Activated CD4-positive, alpha-beta T cell treated with anti-CD3 and anti-CD28 coated beads, Interleukin-10, Interleukin-2, amounts not matched to agents 100 ng/mL and 50 ng/mL, durations not matched to agents 16 hours and 8 hours (primary cell): ENCODE measurements at places on chromosomes 3 and 15.

GRCh38 chr15:50828610-50829206 is 63.2 kb upstream of the SPPL2A start:
- no peak for DNase-seq

DNA sequence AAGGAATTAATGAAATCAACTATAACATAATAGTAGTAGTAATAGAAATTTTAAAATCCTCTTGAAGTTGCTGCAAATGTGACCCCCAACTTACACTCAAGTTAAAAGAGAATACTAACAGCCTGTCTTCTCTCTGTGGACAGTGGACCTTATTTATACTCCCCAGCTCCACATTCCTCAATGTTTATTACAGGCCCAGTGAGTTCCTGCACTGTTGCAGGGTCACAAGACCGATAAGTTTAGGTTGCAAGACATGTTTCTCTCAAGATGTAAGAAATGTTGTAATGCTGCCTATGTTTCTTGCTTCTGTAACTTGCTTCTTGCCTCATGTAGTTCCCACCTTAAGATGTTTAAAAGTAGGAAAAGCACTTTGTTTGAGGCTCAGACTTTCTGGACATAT is 888.1 kb downstream of the PDCD6IP start:
- no peak for DNase-seq

DNA sequence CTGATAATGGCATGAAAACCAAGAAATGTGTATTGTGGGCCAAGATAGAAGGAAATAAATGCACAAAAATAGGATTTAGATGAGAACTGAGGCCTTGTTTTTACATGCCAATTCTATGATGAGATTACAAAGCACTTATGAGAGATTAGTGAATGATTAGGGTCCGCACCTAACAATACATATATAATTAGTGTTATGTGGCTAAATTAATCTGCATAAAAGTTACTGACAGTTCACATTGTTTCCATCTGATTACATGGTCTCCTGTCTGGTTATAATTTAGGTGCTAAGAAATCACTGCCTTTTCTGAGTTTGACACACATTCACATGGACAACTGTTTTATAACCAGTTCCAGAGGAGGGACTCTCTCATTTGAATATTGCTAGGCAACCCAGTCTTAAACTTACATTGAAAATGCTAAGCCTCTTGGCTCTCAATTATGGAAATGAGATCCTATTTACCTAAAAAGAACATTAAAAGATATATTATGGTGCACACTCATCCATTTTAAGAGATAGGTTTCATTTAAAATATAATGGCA is 117.0 kb upstream of the ARL6 start:
- DNase-seq = no peak

GRCh38 chr3:172836390-172836997 is 86.0 kb downstream of the ECT2 start:
- peak; percentile 33 for DNase-seq

- DNase-seq = no peak
Observed at GRCh38 chr3:33989229-33989628, 190.8 kb downstream of the PDCD6IP start.

GRCh38 chr3:187150599-187150998 is 11.3 kb upstream of the RPL39L start:
- DNase-seq = peak; percentile 61

DNA sequence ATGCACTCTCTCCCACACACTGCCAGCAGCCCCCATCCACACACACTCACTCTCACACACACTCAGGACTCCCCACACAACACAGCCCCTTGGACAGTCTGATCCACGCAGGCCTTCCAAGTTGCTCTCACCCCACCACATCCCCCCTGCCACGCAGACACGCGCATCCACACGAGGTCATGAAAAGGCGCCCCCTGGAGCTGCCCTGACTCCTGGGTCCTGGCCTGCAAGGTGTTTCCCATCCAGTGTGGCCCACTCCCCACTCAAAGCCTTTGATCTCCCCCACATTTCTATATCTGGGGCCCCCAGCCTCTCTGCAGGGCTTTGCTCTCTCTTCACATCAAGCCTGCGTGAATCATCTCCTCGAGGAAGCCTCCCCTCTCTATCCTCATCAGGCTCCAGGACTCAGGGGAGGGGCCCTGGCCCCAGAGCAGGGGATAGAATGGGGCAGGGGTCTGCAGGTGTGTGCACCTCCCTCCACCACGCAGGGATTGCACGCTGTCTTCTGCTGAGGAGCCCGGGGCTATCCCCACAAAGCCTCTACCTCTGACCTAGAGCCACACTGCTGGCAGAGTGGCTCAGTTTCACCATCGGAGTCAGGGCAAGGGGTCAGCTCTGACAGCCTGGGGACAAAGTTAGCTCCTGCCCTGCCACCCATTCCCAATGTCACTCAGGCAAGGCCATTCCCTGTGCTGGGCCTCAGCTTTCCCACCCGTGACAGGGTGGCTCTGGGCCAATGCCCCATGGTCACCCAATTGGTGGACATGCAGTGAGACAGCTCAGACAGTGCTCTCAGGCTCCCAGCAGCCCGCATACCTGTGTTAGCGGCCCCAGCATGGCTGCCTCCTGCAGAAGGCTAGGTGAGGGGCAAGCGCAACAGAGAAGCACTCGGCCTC is 6.4 kb downstream of the MYL3 start:
- no peak for DNase-seq

- DNase-seq = no peak
Observed at GRCh38 chr3:52088445-52089367, 32.3 kb upstream of the DUSP7 start.

DNA sequence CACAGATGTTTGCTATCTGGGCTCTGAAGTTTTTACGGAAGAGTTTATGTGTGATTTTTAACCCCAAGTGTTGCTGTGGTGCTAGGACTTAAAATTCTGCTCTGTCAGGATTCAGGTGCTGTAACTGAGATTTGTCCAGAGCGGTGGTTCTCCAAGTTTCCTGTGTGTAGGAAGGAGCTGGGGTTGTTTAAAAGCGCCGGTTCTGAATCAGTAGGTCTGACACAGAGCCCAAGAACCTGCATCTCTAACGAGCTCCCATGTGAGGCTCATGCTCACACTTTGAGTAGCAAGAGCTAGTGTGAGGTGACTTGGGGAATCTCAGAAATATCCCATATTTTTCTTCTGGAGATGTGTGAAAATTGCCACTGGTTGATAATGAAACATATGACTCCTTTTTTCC is 325.5 kb downstream of the SATB1 start:
- no peak for DNase-seq

- DNase-seq = no peak
Observed at GRCh38 chr15:64665179-64665578, 110.2 kb downstream of the RBPMS2 start.

DNA sequence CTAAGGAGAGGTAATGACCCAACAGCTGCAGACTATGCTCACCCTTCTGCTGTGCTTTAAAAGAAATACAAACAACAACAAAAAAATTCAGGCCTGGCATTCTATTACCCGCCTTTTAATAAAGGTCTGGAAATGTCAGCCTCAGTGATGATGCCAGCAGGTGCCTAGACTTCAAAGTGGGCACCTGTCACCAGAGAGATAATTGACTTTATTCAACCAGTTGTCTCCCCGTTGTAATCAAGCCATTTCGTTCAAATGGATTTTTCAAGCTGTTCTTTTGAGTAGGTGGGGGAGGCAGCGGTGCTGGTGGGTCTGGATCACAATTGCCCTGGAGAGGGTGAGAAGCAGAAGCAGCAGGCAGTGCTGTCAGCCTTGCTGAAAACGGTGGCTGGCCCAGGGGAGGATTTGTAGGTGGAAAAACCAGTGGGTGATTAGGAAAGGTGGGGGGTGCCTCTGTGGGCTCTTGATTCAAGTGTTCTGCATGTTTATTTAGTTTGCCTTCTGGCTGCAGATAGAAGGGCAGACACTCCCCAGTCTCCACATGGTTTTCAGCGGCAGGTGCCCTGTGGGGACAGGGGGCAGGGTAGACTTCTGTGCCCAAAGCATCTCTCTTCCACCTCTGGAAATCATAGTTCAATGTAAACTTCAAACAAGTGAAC is 300.2 kb upstream of the SLCO3A1 start:
- DNase-seq = no peak

GRCh38 chr3:156619376-156619775 is 55.0 kb upstream of the TIPARP start:
- no peak for DNase-seq

- DNase-seq = no peak
Observed at GRCh38 chr15:34890424-34890823, 79.1 kb downstream of the AQR start.

DNA sequence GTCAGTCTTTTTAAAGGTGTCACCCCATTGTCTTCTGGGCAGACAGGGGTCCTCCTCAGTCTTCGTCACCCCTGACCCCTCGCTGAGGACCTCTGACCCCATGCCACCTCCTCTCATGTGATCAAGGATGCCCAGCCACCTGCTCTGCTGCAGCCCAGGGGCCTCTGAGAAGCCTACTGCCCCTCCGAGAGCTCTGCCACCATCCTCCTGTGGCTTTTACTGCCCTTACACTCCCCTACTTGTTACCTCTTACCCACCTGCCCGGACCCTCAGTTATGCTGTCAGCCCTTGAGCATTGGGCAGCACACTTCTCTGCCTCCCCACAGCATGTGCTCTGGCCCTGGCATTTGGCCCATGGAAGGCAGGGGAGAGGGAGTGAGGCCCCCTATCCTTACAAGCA is 123.2 kb downstream of the LRRK1 start:
- no peak for DNase-seq

- DNase-seq = no peak
Observed at GRCh38 chr3:194364652-194365434, 4.7 kb downstream of the LRRC15 start.

DNA sequence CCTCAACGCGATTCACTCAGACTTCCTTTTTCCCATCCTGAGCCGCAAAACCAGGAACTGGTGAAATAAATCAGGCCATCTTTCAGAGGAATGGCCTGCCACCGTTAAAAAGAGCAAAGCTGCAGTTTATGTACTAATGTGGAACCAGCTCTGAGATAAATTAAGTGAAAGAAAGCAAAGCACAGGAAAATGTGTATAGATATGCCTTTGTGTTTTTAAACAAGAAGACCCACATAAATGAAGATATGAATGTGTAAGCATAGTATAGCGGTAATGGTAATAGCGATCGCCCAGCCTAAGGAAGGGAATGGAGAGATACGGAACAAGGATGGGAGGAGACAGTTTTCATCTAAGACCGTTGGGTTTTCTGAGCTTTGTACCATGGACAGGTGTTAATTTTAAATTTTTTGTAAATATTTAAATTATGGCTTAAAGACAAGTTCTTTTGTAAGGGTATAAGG is 30.8 kb upstream of the RPN1 start:
- DNase-seq = no peak

DNA sequence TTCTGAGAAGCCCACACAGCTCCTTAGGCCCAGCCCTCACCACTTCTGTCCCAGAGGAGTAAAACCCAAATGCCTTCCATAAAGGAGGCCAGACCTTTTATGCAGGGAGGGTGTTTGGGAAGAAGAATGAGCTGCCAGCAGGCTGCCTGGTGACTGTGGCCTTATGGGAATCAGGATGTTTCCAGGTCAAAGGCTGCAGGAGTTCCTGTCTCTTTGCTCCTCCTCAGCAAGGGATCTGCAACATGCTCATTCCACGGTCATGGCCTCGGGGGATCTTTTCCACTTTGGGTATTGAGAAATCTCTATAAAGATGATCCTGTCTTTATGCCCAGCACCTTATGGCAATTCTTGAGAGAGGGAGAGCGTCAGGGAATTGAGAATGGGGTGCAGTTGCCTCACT is 25.2 kb upstream of the MAGEF1 start:
- DNase-seq = no peak

DNA sequence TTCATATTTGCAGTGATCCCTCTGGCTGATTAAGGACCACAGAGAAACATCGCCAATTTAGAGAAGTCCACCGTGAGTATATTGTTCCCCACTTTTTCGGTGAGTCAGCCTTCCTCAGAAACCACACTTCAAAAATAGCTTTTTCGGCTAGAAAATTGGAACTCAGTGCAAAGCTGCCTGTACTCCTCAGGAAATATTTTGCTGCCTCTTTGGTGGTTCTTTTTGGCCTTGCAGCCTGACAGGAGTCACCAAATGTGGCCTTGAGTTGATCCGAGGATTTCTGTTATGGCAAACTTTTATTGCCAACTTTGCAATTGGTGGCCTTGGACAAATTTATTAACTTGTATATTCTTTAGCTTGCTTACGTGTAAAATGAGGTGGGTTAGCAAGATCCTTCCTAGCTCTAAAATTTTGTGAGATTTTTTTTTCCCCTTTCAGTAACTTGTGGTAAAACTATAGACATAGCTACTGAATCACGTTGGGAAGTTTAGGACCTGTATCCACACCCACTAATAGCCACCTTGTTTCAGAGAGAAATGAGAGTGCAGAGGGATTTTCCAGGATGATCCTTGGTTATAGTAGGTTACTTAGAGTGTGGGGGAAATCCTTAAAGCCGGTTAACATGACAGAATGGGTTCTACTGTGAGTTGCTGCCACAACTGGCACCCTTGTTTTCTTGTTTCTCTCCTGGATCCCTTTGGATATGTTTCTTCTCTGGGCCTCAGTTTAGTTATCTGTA is 9.9 kb downstream of the ARL6IP5 start:
- DNase-seq = peak; percentile 64

GRCh38 chr3:174342171-174342570 is 517.0 kb upstream of the NAALADL2 start:
- DNase-seq = no peak

DNA sequence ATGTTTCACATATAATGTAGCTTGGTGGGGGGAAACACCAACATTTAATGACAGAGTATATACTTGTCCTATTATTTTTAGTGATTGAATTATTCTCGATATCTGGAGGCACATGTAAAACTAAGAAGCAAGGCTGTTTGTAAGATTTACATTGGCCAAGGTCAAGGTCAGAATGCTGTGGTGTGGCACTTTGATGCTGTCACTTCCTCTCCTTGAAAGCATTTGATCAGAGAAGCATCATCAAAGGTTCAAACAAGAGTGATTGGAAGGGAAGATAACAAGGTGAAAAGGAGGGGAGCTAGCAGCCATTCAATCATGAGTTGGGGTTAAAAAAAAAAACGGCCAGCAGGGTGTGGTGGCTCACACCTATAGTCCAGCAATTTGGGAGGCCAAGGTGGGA is 26.4 kb downstream of the RTF1 start:
- DNase-seq = peak; percentile 15

- no peak for DNase-seq
Observed at GRCh38 chr3:182487611-182488010, 305.7 kb upstream of the ATP11B start.

- no peak for DNase-seq
Observed at GRCh38 chr3:41638381-41638780, 323.5 kb downstream of the ULK4 start.

GRCh38 chr15:91952216-91952615 is 98.7 kb downstream of the SLCO3A1 start:
- no peak for DNase-seq

- peak; percentile 18 for DNase-seq
Observed at GRCh38 chr15:70526221-70526973, 237.0 kb downstream of the UACA start.

- peak; percentile 36 for DNase-seq
Observed at GRCh38 chr3:30779686-30780287, 114.7 kb downstream of the GADL1 start.

GRCh38 chr15:69060744-69061143 is 46.2 kb downstream of the NOX5 start:
- peak; percentile 45 for DNase-seq

GRCh38 chr3:62214850-62215249 is 158.5 kb downstream of the FEZF2 start:
- no peak for DNase-seq
